ENCODE measurements at places on chromosomes 4 and X.

- DNase-seq = no peak
These were observed 9.2 kb downstream of the HNRNPH2 start for GRCh38 chrX:101417190-101417589.

- DNase-seq = no peak
These were observed 412.1 kb downstream of the ADAM29 start for GRCh38 chr4:175330236-175330635.

- DNase-seq = no peak
These were observed 28.1 kb upstream of the GPC3 start for GRCh38 chrX:134013524-134013923.

- no peak for DNase-seq
These were observed 35.1 kb downstream of the PIGG start for GRCh38 chr4:534101-534575.

DNA sequence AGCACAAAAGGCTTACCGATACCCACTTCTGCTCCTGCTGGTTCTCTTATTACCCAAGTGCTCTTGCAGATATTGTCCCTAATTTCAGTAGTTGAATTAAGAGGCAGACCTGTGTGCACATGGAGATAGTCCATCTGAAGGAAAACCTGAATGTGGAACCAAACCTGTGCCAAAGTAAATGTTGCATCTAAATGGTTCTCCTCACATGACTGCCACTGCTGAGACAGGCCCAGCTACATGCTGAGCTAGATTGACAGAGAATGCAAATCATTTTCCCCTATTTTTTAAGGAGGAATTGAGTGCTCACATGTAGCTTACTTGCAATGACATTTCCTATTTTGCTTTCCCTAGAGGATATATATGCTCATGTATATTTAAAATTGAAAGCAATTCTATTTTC lies 609.1 kb upstream of the TECRL start:
- no peak for DNase-seq
